ENCODE measurements at places on chromosomes 4 and X.

- no peak for DNase-seq
These were observed 5.9 kb downstream of the TIMP1 start for GRCh38 chrX:47587906-47588735.

GRCh38 chr4:19375136-19375804 lies 876.4 kb upstream of the SLIT2 start:
- no peak for DNase-seq

- no peak for DNase-seq
These were observed 633.6 kb downstream of the SPRY1 start for GRCh38 chr4:124030147-124030546.

- no peak for DNase-seq
These were observed 75.3 kb downstream of the AKAP4 start for GRCh38 chrX:50125480-50125879.

GRCh38 chrX:791479-792034 lies 161.0 kb downstream of the SHOX start:
- DNase-seq, result no peak

DNA sequence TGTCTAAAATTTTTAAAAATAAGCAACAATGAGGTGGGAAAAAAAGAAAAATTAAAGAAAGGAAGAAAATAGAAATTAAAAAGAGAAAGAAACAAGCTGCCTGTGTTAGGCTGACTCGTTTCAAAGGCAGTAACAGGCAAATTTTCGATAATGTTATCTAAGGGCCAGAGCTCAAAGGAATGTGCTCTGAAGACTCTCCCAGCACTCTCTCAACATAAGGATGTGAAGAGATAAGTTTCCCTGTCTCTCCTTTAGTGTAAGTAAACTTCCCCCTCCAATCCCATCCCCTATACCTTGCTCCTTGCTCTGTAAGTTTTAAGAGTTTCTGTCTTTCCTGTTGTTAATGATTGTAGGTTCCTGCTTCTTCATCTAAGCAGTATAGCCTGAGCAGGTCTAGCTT lies 172.8 kb downstream of the TEX13C start:
- no peak for DNase-seq

DNA sequence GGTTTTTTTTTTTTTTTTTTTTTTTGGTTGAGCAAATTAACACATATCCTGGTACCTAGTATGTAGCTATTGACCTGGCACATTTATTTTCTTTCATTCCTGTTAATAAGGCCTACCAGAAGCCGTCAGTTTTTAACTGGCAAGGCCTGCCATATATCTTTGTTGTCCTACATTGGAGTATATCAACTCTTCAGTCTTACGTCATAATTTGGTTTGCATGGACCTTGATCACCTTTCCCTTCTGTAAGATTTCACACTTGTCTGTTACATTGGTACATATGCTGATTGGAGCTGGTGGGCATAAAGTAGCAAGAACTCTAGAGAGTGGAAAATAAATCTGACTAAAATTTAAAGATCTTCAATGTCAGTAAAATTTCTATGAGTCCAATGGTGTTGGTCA lies 1658.0 kb downstream of the C4orf33 start:
- DNase-seq, result no peak

- DNase-seq, result no peak
These were observed 10.8 kb downstream of the PDLIM5 start for GRCh38 chr4:94462572-94462971.

DNA sequence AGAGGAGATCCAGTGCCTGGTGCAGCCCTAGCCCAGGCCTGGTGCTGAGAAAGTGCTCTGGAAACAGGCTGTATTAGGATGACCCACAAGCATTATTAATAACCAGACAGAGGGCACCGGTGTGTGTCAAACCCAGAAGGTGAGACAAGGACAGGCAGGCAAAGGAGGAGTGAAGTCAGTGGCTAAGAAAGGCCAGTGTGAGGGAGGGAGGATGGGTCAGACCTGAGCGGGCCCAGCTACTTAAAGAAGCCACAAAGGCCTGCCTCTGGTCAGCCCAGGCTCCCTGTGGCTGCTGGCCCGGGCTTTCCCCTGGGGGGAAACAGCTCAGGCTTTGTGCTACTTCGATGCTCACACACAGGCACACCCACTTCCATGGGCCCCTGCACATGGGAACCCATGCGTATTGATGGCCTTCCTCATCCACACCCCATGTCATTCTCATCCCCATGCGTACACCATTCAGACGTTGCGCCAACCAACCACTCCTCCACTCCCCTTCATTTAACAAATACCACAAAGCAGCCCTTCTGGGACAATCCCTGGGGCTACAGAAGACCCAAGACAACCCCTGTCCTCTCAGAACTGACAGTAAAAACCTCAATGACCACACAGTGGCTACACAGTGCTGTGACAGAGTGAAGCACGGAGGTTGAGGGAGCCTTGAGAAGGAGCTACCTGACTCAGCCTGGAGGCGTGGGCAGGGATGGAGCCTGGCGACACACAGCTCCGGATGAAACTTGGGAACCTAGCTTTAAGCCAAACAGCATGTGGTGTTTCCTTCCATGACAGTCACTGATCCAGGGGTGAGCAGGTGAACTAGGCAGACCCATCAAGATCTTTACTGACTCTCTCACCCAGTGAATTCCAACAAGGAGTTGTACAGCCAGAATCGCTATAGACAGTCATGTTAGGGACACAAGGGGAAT lies 24.9 kb upstream of the MTM1 start:
- no peak for DNase-seq

DNA sequence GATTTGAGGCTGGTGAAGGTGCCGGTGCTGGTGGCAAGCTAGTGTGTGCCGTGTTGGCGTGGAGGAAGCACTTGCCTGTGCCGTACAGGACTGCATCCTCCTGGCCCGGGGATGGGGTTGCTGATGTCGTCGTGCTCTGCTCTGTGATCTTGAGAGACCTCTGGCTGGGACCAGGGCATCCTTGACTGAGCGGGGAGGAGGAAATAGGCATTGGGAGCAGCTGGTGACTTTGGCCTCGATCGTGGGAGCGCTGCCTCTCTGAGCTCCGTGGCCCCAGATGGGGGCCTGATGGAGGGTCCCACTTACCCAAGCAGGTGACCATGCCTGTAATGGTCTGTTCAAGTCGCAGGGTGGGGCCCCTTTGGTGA lies 31.5 kb upstream of the CLCN4 start:
- no peak for DNase-seq

GRCh38 chr4:24921491-24921890 lies 8.6 kb upstream of the CCDC149 start:
- no peak for DNase-seq

DNA sequence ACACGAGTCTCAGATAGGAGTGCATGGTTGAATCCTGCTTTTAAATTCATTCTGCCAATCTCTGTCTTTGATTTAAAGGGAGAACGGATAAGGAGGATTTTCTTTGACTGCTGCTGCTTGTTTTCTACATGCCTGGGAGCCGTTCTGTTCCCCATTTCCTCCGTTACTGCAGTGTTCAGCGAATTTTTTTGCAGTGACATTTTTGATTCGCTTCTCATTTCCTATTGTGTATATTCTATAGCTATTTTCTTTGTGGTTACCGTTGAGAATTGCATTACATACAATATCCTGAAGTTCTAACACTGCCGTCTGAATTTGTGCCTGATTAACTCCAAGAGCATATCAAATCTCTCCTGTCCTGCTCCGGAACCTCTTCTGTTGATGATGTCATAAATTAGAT lies 14.8 kb upstream of the MAEA start:
- no peak for DNase-seq

- no peak for DNase-seq
These were observed 179.9 kb downstream of the KCNIP4 start for GRCh38 chr4:21768349-21769310.

- DNase-seq, result no peak
These were observed 2.2 kb downstream of the NKAP start for GRCh38 chrX:119941336-119941735.

- no peak for DNase-seq
These were observed 1.5 kb downstream of the FRMPD3 start for GRCh38 chrX:107450823-107451509.

- DNase-seq, result no peak
These were observed 9.9 kb downstream of the ABCG2 start for GRCh38 chr4:88148560-88148959.

- no peak for DNase-seq
These were observed 27.2 kb upstream of the SLC34A2 start for GRCh38 chr4:25628451-25628850.

- no peak for DNase-seq
These were observed 63.6 kb downstream of the PALLD start for GRCh38 chr4:168560184-168561180.

DNA sequence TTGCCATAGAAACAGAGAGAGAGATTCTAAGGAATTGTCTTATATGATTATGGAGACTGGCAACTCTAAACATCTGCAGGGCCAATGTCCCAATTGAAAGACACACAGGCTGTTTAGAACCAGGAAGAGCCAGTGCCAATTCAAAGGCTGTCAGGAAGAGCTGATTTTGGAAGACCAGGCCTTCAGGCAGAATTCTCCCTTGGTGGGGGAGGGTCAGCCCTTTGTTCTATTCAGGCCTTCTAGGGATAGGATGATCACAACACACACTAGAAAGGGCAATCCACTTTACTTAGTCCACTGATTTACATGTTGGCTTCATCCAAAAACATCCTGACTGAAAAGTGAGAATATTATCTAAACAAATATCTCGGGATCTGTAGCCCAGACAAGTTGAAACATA lies 15.2 kb downstream of the C4orf46 start:
- no peak for DNase-seq

- no peak for DNase-seq
These were observed 1526.2 kb downstream of the RPA4 start for GRCh38 chrX:98409867-98410266.

GRCh38 chrX:68808686-68809357 lies 20.0 kb upstream of the EFNB1 start:
- no peak for DNase-seq

GRCh38 chr4:63063760-63064159 lies 1345.5 kb downstream of the TECRL start:
- DNase-seq, result no peak

Data from activated CD8-positive, alpha-beta memory T cell treated with anti-CD3 and anti-CD28 coated beads for 4 hours (primary cell).